RWPE2 (cell line): ENCODE measurements at places on chromosomes 6 and 20.

DNA sequence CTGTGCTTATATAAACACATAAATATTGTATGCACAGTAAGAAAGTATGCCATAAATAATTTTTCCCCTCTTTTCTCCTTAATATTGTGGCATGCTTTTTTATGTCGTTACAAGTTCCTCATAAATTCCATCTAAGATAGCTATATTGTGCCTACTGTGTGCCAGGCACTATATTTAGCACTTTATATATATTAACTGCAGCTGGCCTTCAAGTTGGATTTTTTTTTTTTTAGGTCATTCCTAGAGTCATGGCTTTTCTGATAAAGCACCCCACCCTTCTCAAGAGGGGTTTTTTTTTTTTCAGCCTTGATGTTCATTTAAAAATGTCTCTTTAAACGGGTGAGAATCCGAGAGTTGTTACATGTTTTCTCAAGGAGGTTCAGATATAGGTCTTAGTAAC is 42.8 kb upstream of the RNF8 start:
- no peak for DNase-seq

DNA sequence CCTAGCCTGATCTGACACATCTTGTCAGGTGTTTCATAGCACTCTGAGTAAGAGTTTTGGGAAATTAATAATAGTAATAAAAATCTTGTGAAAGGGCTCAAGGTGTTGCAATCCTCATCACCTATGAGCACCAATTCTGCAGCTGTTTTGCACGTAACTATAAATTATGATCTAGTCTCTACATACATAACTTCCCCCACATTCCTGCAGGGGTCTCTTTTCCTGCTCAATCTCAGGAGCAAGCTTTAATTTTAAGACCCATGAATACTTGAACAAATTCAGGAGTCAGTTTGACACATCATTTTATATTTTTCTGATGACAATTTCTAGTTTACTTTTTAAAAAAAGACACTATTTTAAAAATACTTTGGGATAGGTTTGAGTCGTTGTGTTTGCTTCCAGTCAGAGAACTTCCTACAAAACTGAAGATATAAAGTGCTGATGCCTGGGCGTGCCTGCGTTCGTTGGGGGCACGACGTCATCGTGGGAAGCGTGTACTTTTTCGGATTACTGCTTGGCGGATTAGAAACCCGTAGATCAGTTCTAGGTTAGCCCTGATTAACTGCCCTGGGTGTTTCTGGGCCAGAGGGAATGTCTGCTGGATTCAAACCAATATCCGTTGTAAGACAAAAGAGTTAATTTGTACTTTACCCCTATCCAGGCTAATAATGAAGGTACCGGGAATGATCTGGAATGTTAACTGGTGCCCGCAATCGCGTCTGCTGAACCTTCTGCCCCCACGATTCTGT is 1.0 kb upstream of the E2F3 start:
- no peak for DNase-seq

DNA sequence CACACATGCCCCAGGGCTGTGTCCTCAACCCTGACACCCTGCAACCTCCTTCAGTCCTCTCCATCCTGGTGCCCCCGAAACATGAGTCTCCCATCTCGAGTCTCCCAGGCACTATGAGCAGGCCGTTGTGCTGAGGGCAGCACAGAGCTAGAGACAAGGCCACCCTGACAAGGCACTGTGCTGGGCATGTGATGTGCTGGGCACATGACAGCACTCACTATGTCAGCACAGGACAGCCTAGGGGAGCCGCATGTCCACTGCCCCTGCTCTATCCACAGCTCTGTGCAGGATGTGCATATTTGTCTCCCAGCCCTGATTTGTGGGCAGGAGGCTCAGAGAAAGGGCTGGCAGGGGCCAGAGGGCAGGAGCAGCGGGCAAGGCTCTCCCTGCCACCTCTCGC is 362.1 kb upstream of the AGPAT4 start:
- DNase-seq, result no peak

GRCh38 chr20:35870541-35871258 is 83.6 kb downstream of the SCAND1 start:
- no peak for DNase-seq

DNA sequence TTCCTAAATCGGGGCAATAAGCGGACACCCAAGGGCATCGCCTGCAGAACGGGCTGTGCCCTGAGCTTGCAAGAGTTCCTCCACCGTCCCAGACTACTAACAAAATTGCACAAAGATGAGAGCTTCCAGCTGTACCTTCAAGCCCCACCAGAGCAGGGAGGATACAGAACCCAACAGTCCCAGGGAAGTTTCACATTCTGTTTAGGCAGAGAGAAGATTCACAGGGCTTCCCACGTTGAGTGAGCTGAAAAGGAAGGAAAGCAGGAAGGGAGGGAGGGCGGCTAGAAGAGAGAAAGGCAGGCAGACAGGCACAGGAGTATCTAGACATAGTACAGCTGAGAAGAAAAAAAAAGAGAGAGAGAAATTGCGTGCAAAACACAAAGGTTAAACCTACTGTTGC is 112.6 kb upstream of the AFDN start:
- DNase-seq, result no peak

- DNase-seq, result peak; percentile 75
These were observed 69.6 kb downstream of the HFE start for GRCh38 chr6:26156850-26157250.
